ENCODE measurements at places on chromosomes 12 and 14.

DNA sequence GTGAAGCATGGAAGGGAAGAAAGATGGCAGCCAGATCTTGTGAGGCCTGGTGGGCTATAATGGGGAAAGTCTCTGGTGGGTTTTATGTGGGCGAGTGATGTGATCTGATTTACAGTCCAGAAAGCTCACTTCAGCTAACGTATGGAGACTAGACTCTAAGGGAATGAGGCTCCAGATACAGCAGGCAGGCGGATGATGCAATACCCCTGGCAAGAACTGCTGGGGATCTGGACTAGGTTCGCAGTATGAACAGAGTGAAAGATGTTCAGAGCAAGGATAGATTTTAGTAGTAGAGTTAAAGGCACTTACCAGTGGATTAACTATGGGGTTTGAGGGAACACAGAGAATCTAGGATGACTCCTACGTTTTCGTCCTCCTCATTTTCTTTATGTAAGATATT lies 253.1 kb downstream of the ANO2 start:
- DNase-seq: no peak

DNA sequence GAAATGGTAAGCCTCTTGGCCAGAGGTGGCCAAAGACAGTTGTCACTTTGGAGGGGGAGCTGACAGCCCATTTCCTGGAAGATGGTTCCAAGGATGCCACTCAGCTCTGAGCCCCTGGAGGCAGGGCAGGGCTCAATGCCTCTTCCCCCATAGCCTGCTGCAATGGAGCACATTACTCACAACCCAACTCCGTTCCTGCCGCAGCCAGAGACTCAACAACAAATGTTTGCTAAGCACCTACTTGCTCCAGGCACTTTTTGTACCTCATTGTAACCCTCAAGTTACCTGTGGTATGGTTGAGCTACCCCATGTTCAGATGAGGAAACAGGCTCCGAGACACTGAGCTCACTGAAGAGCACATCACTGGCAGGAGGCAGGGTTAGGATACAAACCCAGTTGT lies 19.5 kb downstream of the IRF2BPL start:
- no peak for DNase-seq

DNA sequence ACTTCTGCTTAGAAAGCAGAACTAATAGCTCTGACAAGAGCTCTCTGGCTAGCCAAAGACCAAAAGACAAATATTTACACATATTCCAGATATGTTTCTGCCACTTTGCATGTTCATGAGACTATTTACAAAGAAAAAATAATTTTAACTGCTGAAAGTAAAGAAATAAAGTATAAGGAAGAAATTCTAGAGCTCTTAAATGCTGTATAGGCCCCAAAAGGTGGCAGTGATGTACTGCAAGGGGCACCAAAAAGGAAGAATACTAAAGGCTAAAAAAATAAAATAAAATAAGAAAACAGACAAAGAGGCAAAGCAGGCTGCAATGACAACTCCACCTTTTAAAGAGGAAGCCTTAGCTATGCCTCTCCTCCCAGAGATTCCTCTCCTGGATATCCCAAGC lies 23.0 kb downstream of the KLRK1 start:
- DNase-seq: no peak

GRCh38 chr12:120247183-120247582 lies 18.3 kb downstream of the PXN start:
- no peak for DNase-seq

DNA sequence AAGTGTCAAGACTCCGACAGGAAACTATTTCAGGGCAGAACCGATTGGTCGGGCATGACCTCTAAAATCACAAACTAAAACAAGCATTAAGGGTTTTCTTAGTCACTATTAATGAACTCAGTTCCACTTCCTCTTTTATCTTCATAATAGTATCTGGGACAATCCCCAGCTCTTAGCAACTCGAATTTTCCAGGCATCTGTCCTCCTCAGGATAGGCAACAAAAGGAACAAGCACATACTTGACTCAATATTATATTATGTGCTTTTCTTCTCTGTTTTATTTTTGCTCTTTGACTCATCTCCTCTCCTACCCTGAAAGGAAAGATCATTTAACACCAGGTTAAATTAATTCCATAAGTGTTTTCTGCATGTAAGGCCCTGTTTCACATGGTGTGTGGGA lies 638.3 kb upstream of the TBX3 start:
- DNase-seq: no peak

GRCh38 chr12:77131977-77132490 lies 66.7 kb upstream of the E2F7 start:
- DNase-seq: no peak

DNA sequence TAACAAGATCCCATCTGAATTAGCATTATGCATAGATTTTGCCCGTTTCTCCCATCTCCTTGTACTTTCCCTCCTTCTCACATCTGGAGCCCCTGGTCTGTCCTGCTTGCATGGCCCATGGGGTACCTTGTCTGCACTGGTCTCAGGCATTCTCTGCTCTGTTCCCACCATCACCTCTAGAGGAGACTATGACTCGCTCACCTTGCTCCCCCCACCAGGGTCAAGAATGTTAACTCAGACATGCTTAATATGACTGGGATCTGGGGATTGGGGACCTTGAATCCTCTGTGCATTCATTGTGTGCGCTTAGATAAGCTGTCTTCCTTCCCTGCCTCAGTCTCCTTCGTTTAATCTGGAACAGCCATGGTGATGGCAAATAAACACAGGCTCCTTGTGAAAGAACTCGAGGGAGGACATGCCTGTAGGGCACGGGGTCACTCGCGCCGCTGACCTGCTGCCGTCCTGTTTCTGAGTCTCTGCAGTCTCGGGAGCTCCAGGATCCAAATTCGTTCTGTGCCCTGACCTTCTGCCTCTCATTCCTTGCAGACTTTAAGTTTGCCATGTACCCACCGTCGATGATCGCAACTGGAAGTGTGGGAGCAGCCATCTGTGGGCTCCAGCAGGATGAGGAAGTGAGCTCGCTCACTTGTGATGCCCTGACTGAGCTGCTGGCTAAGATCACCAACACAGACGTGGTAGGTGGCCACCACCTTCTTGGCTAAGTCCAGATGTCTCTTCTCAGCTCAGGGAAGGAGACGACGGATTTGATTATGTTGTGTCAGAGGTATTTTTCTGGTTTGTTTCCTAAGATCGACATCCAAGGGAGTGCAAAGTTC lies 15.0 kb downstream of the CCND2 start:
- DNase-seq: no peak

DNA sequence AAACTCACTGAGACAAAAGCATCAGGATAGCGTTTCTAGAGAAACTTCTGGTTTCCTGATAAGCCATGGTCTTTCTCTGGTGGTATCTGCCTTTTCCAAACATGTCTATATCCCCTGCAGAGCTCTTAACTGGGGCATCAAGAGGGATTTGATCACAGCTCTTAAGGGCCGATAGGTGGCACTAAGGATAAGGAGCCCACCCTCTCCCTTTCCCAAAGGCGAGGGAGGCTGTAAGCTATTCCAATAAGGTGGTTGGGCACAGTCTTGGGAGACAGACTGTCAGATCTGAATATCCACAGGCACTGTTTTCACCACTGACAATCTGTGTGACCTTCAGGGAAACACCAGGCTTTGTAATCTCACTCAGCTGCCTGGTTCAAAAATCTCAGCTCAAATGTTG lies 206.0 kb downstream of the ADGRD1 start:
- DNase-seq: no peak

DNA sequence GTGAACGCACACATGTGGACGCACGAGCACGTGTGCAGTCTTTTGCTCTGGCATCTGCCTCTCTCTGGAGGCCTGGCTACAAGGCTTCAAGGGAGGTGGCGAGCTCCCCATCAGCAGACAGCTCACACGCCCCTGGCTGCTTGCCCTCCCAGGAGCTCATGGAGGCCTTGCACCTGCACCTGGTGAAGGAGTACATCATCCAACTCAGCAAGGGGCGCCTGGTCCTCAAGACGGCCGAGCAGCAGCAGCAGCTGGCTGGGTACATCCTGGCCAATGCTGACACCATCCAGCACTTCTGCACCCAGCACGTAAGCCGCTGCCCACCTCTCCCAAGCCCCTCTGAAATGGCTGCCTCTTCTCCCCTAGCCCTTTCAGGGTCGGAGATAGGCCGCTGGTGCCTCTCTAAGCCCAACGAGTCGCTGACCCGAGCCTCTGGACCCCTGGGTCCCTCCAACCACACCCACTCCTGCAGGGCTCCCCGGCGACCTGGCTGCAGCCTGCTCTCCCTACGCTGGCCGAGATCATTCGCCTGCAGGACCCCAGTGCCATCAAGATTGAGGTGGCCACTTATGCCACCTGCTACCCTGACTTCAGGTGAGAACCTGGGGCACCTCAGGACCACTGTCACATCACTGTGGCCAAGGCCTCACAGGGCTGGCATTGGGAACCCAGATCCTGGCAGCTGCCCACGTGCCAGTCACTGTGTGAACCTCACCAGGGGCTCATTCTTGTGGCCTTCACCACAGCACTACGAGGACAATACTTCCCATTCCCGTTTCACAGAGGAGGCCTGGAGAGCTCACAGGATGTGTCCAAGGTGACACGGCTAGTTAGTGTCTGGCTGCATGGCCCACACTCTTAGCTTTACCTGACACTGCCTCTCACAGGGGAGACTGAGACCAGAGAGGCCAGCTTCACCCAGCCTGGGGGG lies 10.2 kb downstream of the TNFAIP2 start:
- DNase-seq: no peak

- no peak for DNase-seq
Observed at GRCh38 chr12:9851050-9851449, 18.1 kb downstream of the CLEC2B start.

DNA sequence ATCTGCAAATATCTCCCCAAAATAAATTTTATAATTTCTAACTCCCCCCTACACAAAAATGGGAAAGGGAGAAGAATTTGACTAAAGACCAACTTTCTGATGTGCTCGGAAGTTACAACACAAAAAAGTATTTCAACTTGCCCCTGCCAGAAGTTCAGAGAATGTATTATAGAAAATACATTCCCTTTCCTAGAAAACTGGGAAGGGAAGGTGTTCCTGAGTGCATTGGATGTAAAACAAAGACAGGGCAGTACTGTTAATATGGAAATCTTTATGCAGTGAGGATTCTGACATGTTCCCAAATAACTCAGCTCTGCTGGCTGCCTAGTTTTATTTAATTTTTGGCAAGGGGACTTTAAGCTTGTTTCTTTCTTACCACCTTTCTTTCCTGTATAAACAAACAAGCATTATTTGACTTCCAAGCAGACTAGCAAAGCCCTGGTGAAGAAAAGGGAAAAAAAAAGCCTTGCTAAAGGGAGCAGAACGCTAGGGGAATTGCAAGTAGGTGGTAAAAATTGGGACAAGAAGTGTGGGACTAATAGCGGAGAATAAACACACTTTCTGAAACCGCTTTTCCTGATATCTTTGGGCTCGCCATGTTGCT lies 124.1 kb downstream of the STXBP6 start:
- DNase-seq: no peak

- DNase-seq: no peak
Observed at GRCh38 chr14:66717561-66718140, 209.7 kb downstream of the GPHN start.

Data from CD4-positive, alpha-beta T cell treated with Interleukin-17A for 1 hour (primary cell).